ENCODE measurements at places on chromosomes 4 and X.

DNA sequence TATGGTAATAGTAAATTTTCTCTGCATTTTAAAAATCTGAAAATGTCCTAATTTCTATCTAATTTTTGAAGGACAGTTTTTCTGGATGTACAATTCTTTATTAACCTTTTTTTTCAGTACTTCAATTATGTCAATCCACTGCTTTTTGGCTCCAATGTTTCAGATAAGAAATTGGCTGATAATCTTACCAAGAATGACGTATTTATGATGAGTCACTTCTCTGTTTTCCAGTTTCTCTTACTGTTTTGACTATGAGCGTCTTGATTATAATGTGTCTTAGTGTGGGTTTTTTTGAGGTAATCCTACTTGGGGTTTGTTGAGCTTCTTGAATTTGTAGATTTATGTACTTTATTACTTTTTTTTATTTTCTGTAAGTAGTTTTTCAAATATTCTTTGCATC, 47.2 kb downstream of the UGT2B11 start:
- DNase-seq, result no peak

- DNase-seq, result no peak
Observed at GRCh38 chr4:11014199-11014598, 329.6 kb upstream of the CLNK start.

DNA sequence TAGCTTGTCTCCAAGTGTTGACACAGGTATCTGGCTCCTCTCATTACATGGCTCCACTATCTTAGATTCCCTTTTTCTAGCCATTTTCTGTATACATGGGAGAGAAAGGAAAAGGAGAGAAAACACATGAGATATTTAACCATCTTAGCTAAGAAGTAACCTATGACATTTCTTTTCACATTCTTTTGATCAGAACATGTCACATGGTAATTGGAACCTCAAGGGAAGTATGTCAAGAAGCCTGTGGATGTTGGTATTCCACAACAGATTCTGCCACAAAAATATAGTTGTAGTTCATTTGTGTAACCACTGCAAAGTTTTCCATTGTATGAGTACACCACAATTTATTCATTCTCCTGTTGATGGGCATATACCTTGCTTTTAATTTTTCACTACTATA, 18.7 kb upstream of the GABRB1 start:
- no peak for DNase-seq

DNA sequence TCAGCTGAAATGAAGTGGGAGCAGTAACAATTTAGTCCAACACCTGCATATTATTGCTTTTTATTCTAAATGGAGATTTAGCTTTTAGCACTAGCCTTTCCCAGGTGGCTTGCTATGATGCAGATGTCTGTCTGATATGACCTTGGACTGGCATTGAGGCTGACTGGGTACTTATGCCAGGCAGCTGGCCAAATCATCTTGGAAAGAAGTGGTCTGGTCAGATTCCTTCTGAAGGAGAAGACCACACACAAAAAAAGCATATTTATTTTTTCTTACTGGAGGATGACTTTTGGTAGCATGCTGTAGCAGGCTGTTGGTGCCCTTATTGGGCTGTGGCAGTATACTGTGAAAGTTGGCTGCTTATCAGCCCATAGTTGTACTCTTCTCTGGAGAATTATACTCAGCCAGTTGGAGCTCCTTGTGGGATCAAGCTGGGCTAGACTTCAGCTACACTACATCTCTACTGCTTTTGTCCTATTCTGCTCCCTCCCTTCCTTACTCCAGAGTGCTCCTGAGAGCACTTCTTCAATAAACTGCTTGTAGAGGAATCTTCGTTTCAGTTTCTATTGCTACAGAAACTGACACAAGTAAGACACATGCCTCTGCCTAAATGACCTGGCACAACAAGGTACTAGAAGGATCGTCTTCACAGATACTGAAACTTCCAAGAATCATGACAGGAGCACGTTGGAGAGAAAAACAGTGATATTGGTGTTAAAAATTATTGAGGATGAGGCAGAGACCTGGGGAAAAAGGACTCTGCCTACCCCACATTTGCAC, 196.8 kb upstream of the RPS6KA3 start:
- no peak for DNase-seq

DNA sequence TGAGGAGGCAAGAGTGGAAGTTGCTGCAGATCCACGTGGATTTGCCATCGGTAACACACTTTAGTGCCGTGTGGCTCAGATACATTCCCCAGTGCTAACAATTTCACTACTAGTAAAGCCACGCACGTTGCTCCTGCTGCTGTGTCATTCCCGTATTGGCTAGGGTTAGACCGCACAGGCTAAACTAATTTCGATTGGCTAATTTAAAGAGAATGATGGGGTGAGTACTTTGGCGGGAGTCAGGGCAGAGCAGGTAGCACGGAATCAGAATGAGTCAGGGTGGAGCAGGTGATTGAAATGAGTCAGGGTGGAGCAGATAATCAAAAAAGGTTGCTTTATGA, 1337.5 kb downstream of the FSTL5 start:
- DNase-seq, result no peak

DNA sequence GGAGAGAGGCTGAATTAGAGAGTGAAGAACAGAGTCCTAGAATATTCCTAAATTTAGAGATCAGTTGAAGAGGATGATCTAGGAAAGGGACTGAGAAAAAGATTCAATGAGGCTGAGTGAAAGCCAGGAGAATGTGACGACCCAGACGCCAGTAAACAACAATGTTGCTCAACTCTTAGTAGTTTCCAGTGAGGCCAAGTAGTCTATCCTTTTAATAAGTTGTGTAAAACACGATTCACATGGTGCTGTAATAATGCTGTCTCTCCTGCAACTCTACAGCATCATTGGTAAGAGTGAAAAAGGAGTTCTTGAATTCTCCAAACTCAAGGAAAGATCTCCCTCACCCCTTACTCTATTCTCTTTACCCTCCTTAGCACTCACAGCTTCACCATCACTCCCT, 140.3 kb downstream of the CFAP299 start:
- no peak for DNase-seq

- DNase-seq, result no peak
Observed at GRCh38 chr4:119299741-119300100, 22.2 kb downstream of the FABP2 start.

- DNase-seq, result no peak
Observed at GRCh38 chrX:118513120-118513898, 17.7 kb downstream of the DOCK11 start.

GRCh38 chr4:62159876-62160275, 959.8 kb downstream of the ADGRL3 start:
- DNase-seq, result no peak

DNA sequence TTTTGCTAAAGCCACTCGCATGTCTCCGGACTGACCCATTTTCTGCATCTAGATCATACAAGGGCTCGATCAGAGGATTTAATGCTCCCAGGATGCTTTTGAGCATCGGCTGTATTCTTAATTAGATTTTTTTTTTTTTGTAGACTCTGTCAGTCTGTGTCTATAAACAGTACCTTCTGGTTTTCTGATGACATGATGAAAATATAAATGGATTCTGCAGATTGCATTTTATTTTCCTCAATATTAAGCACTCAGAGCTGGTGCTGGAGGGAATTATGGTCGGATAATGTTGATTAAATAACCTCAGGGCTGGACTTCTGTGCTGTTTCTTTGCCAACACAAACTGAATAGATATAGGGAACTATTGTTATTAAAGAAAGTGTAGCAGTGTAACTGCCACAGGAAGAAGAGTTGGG, 57.1 kb upstream of the LIMCH1 start:
- DNase-seq, result no peak

DNA sequence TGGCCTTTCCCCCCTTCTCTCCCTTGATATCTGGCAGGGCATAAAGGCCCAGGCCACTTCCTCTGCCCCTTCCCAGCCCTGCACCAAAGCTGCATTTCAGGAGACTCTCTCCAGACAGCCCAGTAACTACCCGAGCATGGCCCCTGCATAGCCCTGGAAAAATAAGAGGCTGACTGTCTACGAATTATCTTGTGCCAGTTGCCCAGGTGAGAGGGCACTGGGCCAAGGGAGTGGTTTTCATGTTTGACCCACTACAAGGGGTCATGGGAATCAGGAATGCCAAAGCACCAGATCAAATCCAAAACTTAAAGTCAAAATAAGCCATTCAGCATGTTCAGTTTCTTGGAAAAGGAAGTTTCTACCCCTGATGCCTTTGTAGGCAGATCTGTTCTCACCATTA, 183.8 kb downstream of the AR start:
- no peak for DNase-seq

DNA sequence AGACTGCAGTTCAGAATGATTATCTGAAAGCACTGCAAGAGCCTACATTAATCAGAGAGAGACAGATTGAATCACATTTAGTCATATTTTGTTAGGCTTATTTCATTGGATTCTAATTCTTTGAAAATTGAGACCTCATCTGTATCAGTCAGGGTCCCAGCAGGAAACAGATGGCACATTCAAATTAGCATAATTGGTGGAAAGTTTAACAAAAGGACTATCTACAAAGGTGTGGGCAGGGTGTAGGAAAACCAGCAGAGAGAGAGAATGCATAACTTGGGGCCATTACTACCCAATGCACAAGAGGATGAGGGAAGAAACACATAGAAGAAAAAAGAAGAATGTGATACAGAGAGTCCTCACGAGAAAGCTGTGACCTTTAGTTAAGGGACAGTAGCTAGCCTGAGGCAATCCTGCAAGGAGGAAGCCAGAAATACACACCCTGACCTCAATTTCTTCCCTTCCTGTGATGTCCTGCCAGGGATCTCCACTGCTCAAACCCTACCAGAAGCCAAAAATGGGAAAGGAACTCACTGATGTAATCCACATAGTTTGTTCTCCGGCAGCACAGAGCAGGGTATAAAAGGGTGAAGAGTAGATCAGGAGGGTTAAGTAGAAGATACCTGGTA, 17.7 kb upstream of the XKRX start:
- DNase-seq, result no peak

DNA sequence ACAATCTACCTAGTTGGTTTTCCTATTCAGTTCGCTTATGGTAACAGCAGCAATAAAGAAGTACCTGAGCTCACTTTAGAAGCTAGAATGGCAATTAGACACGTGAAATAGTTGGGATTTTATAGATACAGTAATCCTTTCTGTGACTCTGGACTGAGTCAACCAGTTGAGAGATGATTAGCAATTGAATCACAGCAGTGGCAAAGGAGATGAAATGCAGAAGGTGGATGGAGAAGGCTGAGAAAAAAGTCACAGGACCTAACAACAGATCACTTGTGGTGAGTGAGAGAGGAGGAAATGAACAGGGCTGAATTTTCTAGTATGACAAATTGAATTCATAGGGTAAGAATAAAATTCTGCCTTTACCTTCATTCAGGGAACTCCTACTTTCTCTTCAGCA, 197.1 kb upstream of the MAGEB18 start:
- DNase-seq, result no peak

GRCh38 chr4:75289914-75290582, 224.2 kb downstream of the RCHY1 start:
- DNase-seq, result no peak

DNA sequence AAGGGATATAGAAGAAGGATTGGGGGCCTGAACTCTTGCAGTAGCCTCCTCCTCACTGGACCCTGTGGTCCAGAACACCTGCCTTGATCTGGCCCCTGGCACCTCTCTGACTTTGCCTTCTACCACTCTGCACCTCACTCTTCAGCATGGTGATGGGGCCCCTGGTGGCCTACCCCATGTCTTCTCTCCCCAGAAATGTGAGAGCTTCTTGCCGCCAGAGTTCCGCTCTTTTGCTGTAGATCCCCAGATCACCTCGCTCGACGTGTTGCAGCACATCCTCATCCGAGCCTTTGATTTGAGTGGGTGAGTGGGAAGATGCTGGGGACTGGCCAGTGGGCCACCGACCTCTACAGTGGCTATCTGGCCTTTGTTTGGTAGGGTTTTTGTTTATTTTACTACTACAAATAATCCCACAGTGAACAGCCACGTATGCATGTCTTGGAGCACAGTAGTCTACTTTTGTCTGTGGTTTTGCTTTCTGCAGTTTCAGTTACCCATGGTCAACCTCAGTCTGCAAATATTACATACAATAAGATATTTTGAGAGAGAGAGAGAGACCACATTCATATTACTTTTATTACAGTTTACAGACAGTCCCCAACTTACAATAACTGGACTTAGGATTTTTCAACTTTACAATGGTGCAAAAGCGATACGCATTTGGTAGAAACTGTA, 1.8 kb downstream of the TBC1D25 start:
- no peak for DNase-seq

GRCh38 chr4:181264893-181265292, 978.3 kb upstream of the TENM3 start:
- DNase-seq, result no peak

DNA sequence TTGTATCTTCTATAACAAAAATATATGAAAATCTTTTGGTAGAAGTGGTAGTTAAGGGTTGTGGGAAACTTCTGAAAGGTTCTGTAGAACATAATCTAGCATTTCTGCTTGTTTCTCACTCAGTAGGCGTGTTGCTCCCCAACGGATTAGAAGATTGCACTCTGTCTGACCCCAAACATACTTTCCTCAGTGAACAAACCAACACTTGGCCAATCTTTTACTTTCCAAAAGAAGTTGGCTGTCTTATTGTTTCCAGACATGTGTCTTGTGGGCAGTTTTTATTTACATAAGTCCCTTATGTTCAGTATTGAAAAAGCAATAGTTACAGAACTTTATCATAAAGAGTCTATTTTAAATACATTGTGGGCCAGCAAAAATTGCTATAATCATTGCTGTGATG, 312.8 kb upstream of the EPHA5 start:
- no peak for DNase-seq

DNA sequence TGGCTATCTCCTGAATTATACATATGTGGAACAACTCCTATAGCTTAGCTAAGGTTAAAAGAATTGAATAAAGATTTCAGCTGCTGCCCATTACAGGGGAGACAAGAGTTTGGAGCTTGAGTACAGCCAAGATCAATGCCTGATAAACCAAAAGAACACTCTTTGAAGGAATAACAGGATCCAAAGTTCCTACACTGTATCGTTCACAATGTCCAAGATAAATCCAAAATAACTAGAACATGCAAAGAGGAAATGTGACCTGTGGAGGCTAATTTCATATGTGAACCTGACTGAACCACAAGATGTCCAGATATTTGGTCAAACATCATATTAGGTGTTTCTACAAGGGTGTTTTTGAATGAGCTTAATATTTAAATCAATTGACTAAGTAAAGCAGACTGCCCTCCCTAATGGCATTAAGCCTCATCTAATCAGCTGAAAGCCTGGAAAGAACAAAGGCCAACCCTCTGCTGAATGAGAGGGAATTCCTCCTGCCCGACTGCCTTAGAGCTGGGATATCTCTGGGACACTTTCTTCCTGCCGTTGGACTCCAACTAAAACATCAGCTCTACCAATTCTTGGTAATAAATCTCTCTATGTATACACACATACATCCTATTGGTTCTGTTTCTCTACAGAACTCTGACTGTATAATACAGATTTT, 19.2 kb downstream of the RFC1 start:
- DNase-seq, result no peak

- DNase-seq, result no peak
Observed at GRCh38 chrX:15430584-15430983, 46.4 kb upstream of the VEGFD start.

- no peak for DNase-seq
Observed at GRCh38 chr4:183508697-183509335, 4.0 kb downstream of the ING2 start.

- no peak for DNase-seq
Observed at GRCh38 chr4:147913137-147913536, 181.2 kb downstream of the ARHGAP10 start.

- DNase-seq, result no peak
Observed at GRCh38 chr4:147318586-147318985, 162.3 kb upstream of the EDNRA start.

Measured in stimulated activated CD8-positive, alpha-beta memory T cell treated with anti-CD3 and anti-CD28 coated beads, Interleukin-4, amount 100 ng/mL, for 1 hour (primary cell).